ENCODE measurements at places on chromosomes 1 and 21.

GRCh38 chr1:157862114-157863070 is 20.8 kb upstream of the CD5L start:
- DNase-seq, result no peak

GRCh38 chr1:215137985-215138384 is 55.4 kb downstream of the KCNK2 start:
- no peak for DNase-seq

DNA sequence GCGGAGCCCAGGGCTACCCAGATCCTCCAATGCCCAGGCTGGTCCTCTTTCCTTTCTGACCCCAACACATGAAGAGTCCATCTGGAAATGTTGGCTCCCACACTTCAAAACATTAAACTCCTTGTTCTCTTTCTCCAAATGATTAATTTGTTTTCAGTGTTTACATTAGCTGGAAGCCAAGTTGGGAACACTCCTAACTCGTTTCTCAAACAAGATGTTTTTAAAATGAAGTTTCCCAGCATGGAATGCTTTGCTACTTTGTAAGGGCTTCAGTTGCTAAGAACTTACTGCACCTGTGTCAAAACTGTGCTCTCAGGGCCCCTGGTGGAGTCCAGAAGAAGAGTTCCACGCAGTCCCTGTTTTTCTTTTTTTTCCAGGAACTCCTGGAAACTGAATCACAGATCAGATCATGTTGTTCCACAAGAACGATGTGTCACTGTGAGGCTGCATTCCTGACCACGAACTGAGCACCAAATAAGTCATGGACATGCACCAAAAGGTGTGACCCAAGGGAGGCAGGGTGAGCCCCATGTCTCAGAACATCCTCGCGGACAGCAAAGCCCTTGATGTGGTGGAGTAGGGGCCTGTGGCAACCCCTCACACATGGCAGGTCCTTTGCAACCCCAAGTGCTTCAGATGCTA is 257.3 kb downstream of the KCNJ6 start:
- no peak for DNase-seq

DNA sequence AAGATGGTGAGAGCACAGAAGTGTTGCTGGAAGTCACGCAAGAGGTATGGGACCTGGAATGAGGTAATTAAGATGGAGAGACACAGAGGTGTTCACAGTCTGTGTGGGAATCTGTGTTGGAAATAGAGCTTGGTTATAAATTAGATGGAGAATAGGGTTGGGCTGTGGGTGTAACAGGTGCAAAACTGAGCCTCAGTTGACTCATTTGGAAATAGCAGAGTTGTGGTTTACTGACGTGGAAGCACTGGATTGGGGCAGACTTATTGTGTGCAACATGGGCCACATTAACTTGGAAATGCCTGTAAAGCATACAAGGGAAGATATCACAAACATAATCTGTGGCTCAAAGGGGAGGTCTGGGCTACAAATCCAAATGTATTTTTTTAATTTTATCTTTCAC is 13.0 kb downstream of the CAMSAP2 start:
- no peak for DNase-seq

GRCh38 chr1:19010995-19011844 is 54.7 kb upstream of the IFFO2 start:
- no peak for DNase-seq

DNA sequence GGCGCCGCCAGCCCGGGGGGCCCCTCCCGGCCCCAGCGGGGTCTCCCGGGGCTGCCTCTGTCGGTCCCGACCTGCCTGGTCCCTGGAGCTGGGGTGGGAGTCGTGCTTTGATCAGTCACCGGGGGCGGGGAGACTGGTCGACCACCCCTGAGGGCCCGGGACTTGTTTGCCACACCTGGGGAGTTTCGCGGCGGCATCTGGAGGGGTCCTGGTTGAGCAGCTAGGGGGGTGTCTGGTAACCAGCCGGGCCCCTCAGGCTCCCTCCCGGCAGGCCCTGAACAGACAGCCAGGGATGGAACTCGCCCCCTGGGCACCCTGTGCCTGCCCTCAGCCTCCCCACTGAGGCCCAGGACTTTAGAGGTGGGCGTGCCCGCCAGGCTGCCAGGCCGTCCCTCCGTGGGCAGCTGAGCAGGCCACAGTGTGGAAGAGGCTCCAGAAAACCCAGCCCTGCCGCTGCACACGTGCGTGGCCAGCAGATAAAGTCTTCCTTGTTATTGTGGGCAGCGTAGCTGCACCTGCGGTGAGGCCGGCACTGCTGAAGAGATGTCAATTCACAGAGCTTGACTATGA is 13.3 kb upstream of the SAMD11 start:
- peak; percentile 20 for DNase-seq

DNA sequence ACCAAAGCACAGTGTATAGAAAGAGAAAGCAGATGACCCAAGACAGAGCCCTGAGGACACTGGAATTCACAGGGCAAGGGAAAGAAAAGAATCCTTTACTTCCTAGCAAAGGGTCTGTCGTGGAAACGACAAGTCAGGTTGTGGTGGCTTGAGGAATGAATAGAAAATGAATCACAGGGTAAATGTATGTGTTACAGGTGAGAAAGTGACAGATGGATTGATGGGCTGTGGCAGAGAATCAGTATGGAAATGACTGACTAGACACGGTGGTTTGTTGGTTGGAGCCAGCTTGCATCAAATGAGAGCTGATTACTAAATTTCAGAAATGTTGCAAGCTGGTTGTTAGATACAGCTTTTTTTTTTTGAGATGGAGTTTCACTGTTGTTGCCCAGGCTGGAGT is 46.9 kb downstream of the PTP4A2 start:
- DNase-seq, result no peak

- DNase-seq, result no peak
Observed at GRCh38 chr1:43318831-43319230, 18.0 kb downstream of the TIE1 start.

GRCh38 chr1:55039342-55040082 is at the start of gene PCSK9:
TSS of gene PCSK9 (plus strand) at chr1:55039548. CDS start at chr1:55039838, 290 bp downstream.
- no peak for DNase-seq

GRCh38 chr1:41657679-41658295 is 173.3 kb upstream of the EDN2 start:
- DNase-seq, result no peak

DNA sequence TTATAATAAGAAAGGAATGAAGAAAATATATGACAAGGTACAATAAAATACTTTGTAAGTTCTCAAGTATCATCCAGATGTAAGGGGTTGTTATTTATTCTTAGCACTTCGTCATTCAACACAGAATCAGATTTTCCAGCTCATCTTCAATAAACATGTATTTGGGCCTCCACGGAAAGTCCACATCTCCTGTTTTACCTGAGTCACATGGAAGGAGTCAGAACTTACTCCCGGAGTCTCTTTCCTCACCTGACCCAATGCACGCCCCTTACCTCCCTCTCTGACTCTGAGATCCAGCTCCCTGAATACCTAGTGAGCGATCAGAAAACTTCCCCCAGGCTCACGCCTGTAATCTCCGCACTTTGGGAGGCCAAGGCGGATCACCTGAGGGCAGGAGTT is 1.5 kb upstream of the PMVK start:
- no peak for DNase-seq

All from HAP-1 (cell line).